Prostate gland (tissue), 2 donors: ENCODE measurements at places on chromosomes 7 and 10.

DNA sequence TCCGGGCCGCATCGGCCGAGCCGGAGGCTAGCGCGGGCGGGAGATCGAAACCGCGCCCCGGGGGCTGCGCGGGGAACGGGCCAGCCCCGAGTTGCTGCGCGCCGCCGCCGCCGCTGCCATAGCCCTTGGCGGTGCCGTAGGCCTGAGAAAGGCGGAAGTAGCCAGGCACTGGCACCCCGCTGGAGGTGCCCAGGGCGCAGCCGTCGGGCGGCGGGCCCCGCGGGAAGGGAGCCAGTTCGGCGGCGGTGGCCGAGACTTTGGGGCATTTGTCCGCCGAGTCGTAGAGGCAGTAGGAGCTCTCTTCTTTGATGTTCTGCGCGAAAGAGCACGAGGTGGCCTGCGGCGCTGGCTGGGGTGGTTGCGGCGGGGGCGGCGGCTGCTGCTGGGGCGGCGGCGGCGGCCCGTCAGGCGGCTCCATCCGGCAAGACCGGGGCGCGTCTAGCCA lies 587 bp downstream of the HOXA10 start:
- no peak for DNase-seq

DNA sequence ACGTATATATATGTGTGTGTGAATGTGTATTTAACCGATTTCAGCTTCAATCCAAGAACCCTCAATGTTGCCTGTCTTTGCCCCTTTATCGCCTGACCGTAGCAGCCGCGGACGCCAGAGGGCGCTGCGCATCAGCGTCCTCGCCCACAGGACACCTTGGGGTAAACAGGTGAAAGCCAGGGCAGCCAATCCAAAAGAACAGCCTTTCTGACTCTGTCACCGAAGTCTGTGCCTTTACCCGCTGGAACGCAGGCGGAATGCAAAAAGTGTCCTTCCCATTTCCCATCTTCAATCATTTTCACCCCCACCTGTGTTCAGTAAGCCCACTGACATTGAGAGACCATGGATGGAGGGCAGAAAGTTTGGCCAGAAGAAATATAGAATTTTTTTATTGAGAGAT lies 3.6 kb downstream of the NXPH1 start:
- no peak for DNase-seq

DNA sequence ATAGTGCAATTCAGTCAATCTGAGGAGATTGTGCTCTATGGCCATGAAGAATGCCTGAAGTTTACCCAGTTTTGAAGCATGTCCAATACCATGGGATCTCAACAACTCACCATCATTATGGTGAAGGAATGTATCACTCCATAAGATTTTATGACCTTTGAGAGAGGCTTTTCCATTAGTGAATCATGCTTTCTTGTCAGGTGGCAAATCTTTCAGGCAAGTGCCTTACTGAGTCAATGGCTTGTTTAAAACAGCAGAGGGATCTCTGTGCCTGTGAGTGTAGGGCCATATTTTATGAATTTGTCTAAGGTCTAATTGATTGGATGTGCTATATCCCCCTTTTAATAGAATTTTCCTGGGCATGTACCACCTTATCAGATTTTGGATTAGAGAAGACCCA lies 131.5 kb downstream of the CCDC7 start:
- no peak for DNase-seq

- no peak for DNase-seq
These were observed 9.1 kb downstream of the CREB3L2 start for GRCh38 chr7:137992550-137993394.

DNA sequence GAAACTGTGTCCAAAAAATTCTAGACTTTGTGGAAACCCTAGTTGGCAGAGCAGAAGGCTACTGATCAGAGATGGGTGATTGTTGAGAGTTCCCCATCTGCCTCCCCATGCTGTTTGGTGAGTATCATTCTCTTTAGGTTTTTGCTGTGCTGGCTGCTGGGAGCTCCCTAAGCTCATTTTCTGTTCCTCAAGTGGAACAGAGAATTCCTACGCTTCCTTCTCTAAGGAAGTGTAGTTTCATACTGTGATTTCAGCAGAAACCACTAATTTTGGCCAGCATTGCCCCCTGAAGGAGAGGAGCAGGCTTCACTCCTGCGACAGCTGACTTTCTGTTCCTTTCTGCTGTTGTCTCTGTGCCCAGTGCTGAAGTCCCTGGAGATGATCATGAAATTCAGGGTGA lies 355.3 kb upstream of the NPVF start:
- no peak for DNase-seq

DNA sequence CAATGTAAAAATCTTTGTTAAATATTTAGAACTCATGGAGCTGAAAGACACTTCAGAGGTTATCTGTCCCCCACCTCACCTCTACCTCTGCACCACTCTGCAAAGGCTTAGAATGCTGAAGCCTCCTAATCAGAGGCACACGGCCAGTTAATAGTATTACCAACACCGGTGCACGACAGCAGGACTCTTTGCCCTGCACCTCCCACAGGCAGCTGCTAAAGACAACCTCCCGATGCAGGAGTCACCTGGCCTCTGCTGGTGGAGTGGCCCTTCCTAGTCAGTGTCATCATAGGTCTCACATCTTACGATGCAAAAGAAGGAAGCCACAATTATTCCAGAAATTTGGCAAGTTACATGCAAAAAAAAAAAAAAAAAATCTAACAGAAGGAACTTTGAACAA lies 66.6 kb upstream of the MGMT start:
- no peak for DNase-seq

- DNase-seq: peak; percentile 10
These were observed 246.2 kb downstream of the ETV1 start for GRCh38 chr7:13743226-13743625.

DNA sequence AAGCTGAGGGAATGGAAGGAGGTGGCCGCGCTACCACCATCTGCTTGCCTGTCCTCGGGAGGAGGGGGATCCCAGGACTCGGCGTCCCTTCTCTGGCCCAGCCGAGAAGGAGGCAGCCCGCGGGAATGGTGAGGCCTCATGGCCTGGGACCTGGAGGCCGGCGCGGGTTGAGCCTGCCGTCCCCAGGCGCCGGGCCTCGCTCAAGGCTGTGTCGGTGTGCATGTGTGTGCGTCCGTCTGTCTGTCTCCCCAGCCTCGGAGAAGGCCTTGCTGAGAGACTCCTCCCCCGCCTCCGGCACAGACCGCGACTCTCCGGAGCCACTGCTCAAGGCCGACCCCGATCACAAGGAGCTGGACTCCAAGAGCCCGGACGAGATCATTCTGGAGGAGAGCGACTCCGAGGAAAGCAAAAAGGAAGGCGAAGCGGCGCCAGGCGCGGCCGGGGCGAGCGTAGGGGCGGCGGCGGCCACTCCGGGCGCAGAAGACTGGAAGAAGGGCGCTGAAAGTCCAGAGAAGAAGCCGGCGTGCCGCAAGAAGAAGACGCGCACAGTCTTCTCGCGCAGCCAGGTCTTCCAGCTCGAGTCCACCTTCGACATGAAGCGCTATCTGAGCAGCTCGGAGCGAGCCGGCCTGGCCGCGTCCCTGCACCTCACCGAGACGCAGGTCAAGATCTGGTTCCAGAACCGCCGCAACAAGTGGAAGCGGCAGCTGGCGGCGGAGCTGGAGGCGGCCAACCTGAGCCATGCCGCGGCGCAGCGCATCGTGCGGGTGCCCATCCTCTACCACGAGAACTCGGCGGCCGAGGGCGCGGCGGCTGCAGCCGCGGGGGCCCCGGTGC lies 1.3 kb downstream of the HMX3 start:
- DNase-seq: no peak

DNA sequence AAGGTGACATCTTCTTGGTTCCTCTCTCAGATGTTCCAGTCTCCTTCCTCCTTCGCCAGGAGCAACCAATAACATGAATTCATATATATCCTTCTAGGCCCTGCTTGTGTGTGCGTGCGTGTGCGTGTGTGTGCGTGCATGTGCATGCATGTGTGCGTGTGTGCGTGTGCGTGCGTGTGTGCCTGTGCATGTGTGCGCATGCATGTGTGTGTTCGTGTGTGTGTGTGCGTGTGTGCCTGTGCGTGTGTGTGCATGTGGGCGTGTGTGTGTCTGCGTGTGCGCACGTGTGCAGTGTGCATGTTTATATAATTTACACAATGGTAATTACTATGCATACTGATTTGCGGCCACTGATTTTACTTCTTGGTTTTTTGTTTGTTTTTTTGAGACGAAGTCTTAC lies 43.9 kb upstream of the PTF1A start:
- DNase-seq: no peak

DNA sequence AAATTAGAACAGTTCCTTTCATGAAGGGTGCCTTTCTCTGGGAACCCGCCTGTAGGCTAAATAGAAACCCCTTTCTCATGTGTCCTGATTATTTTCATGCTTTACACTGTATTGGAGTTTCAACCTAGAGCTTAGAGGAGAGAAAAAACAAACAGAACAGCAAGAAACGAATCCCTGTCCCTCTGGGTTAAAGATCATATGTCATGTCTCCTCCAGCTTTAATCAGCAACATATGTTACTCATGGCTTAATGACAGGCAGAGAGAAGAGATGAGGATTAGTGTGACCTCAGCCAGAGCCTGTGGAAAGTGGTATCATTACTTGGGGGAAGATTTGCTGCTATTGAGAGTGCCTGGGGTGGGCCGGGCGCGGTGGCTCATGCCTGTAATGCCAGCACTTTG lies 32.1 kb downstream of the CRCP start:
- DNase-seq: no peak

DNA sequence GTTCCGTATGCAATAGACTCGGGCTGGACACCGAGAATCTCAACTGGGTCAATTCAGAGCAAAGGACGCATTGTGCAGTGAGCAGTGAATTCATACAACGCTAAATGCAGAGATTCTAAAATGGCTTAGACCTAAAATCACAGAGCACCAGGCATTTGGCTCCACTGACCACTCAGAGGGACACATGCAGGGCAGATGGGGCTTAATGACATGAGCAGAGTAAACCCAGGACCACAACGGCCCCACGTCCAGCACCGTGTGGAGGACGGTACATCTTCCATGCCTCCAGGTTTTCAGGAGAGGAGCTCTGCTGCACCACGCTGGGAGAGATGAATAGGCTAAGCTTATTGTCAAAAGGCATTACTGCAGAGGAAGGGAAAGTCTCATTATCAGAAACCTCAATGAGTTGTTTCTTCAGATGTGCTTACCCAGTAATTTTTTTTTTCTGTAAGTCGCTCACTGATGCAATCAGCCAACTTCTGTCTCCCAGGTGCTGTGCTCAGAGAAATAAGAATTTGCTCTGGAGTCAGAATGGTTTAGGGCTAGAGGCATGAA lies 555.0 kb downstream of the PTPRN2 start:
- no peak for DNase-seq

DNA sequence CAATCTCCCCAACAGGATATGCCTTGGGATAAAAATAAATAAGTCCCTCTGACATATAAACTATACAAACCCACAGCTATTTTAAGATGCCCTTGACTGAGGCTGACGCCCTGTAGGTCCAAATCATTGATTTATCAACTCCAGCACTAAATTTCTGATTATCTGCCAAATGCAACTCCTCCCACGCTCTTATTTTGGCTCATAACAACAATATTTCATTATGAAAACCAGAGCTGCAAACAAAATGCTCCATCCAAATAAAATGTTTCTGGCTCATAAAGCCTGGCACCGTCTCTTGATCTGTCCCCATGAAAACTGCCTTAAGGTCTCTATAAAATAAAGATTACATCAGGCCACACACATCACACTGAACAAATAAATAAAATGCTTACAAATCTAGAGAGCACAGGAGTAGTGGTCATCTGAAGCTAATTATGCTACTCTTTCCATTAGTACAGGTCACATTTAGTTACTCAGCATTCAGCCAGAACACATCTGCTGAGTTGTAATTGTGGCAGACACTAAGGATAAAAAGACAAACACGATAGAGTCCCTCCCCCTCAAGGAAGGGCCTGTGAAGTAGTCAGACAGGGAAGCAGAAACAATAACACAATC lies 28.8 kb downstream of the CACUL1 start:
- no peak for DNase-seq

- DNase-seq: no peak
These were observed 137.3 kb downstream of the ANLN start for GRCh38 chr7:36526863-36527548.

GRCh38 chr10:126227762-126228134 lies 160.5 kb downstream of the ADAM12 start:
- no peak for DNase-seq

GRCh38 chr7:10316488-10316887 lies 657.2 kb upstream of the PHF14 start:
- no peak for DNase-seq

DNA sequence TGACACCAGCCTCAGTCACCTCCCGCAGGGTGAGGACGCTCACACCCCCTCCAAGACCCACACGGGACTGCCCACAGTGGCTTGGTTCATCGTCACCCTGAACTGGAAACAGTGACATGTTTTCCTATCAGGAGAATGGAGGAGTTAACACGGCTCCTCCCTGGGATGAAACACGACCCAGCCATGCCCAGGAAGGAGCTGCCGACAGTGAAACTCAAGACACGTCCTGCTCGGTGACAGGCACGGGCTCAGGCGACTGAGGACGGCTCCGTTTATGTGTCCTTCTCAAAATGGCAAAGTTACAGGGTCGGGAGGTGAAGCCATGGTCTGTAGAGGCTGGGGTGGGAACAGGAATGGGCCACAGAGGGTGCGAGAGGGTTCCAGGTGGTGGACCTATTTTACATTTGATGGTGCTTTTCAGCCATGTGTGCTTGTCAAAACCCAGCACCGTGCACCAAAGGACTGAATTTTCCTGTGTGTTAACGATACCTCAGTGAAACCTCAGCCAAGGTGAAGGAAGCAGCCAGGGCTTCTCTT lies 272.4 kb downstream of the ADARB2 start:
- no peak for DNase-seq

GRCh38 chr10:113735913-113736312 lies 15.6 kb upstream of the PLEKHS1 start:
- peak; percentile 42 for DNase-seq

- DNase-seq: no peak
These were observed 121.5 kb upstream of the PRSS58 start for GRCh38 chr7:142379201-142379885.

- DNase-seq: no peak
These were observed 1.1 kb downstream of the RABGEF1 start for GRCh38 chr7:66741710-66742049.

DNA sequence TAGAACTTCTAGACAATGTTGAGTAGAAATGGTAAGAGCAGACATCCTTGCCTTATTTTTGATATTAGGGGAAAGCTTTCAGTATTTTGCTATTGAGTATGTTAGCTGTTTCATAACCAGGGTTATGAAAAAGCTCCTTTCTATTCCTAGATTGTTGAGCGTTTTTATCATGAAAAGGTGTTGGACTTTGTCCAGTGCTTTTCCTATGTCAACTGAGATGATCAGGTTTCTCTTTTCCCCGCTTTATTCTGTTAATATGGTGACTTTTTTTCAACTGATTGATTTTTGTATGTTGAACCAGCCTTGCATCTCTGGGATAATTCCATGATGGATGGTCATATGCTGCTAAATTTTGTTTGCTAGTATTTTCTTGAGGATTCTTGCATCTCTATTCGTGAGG lies 58.5 kb downstream of the LCOR start:
- DNase-seq: no peak

GRCh38 chr7:137325927-137326326 lies 17.6 kb downstream of the PTN start:
- no peak for DNase-seq

- DNase-seq: peak; percentile 17
These were observed 5.5 kb downstream of the AP3M1 start for GRCh38 chr10:74145133-74145532.
